ENCODE measurements at places on chromosomes 11 and 22. TPM values are rescaled to one million over a fixed set of nuclear protein-coding genes. Genes with fewer than 3 reads are reported as not detected.

The SMIM35 gene
- total RNA-seq: 0.06 TPM

The PAMR1 gene
- not detected for total RNA-seq

DNA sequence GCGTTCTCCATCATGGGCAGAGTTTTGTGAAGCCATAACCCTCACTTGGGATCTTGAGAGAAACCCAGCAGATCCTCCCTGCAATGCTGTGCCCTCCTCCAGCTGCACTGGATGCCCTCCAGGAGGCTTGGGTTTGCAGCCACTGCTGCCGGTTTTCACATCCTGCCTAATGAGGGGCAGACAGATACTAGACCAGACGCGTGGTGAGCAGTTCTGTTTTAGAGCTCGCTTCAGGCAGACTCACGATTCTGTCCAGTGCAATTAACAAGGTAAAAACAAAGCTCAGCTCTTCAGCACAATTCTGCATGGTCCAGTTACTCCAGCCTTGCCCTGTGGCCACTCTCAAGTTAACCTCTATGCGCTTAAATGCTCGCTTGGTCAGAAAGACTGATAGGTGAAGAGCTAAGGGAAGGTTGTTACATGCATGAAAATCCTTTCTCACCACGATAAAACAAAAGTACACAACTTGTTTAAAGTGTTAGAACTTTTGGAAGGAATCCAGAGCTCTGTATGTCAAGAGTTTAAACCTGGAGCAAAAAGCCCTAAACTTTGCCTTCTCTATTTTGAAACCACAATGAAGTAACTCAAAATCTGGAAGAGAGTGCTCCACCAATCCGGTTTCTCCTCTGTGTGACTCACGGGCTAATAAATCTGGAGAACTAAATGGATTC is 292.3 kb upstream of the FAT3 start:
- DNase-seq: no peak
- no peaks in the 10 kb centered on the region for H3K36me3 ChIP-seq
- H3K4me1 ChIP-seq: no peaks in the 10 kb centered on the region
- H3K27me3 ChIP-seq: no peaks in the 10 kb centered on the region

- no peak overlapping the region for H3K4me3 ChIP-seq
- H3K27ac ChIP-seq: no peak overlapping the region
- no peak for DNase-seq
- H3K4me1 ChIP-seq: no peaks in the 10 kb centered on the region
- no peaks in the 10 kb centered on the region for H3K27me3 ChIP-seq
Measured at GRCh38 chr11:95915051-95915450, 8.9 kb downstream of the MTMR2 start.

GRCh38 chr22:42069801-42070516 is 653 bp downstream of the NAGA start:
- peaks cover 49% of the 10 kb centered on the region for H3K4me1 ChIP-seq
- H3K4me3 ChIP-seq: peak overlapping the region; percentile 84
- no peaks in the 10 kb centered on the region for H3K27me3 ChIP-seq
- peak overlapping the region; percentile 76 for H3K27ac ChIP-seq

DNA sequence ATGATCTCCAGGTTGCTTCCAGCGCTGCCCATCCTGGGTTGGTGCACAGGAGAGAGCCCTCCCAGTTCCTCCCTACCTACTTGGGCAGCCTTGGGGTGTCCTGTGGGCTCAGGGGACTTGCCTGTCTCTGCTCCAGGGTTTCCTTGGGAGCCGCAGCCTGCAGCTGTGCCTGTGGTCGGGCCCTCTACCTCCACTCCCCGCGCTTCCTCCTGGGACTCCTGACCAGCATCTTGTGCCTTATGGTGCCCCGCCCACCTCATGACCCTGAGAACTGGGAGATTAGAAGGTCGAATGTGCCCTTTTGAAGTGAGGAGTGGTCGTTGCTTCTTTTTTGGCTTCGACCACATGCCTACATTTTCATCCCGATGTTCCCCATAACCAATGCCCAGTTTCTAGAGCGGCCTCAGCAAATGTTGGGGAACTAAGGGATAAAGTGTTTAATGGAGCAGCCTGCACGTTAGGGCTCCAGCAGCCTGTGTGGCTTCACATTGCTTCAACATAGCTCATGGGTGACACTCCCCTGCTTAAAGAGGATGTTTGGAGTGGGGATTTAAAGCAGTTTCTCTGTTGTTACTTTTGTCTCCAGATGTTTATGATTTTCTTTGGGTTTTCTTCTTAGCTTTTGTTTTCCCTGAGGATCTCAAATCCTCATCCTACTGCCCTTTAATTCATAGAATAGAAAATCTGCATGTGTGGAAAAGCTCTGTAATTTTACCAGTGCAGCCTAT is 248.8 kb downstream of the TBC1D22A start:
- H3K27me3 ChIP-seq: no peaks in the 10 kb centered on the region
- H3K4me3 ChIP-seq: no peak overlapping the region
- no peak overlapping the region for H3K27ac ChIP-seq
- no peaks in the 10 kb centered on the region for H3K4me1 ChIP-seq
- H3K36me3 ChIP-seq: peaks cover 16% of the 10 kb centered on the region

The RAB39A gene
- total RNA-seq: not detected

DNA sequence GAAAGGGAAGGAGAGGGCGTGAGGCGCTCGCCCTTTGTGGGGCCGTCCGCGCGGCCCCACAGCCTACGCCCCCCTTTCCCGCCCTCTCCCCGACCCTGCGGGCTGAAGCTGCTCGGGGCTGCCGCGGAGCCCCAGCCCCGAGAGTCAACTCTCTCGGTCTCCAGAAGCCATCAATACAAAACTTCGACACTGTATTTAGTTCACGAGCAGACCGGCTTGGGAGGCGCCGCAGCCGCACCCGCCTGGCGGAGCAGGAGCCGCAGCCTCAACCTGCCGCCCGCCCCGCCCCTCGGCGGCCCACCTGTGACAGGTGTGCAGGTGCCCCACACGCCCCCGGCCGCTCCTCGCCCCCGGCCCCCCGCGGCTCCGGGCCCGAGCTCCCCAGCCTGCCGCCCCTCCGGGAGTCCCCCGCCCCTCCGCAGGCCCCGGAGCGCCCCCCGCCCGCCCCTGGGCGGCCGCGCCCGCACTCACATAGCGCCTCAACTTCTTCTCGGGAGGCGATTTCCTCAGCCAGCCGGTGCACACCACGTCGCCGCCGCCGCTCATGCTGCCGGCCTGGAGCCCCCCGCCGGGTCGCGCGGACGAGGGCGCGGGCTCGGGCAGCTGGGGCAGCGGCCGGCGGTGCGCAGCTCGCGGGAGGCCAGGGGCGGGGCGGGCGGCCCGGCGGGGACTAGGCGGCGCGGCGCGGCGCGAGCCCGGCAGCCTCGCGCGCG is at the start of gene GAB2:
Gene GAB2, minus strand, starts transcription at position 646 of the 713 bp plus-strand sequence. Its CDS starts 100 bp downstream, at position 546.
- H3K4me3 ChIP-seq: peak within 1 kb of the TSS; percentile 66
- H3K4me1 ChIP-seq: peaks cover 33% of the 10 kb centered on the region
- no peak within 1 kb of the TSS for H3K27ac ChIP-seq
- DNase-seq: peak; percentile 48

GRCh38 chr22:44444341-44445306 is 53.4 kb downstream of the RTL6 start:
- H3K4me1 ChIP-seq: no peaks in the 10 kb centered on the region
- H3K27me3 ChIP-seq: no peaks in the 10 kb centered on the region
- H3K27ac ChIP-seq: no peak overlapping the region

DNA sequence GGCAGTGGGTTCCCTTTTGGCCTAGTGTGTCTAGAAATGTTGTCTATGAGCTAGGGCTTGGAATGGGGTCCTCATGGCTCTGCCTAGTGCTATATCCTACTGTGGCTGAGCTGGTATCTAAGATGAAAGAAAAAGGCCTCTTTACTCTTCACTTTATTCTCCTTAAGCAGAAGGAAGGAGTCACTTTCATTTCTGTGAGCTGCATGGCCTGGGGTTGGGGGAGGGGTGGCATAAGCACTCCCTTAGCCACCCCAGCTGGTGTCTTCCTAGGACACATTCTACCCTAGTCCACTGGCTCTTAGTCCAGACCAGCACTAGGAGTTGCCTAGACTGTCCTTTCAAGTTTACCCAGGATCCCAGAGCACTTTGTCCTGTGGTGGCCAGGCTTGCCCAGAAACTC is 1148.9 kb upstream of the CNTN5 start:
- H3K4me3 ChIP-seq: no peak overlapping the region
- no peaks in the 10 kb centered on the region for H3K27me3 ChIP-seq
- no peaks in the 10 kb centered on the region for H3K36me3 ChIP-seq
- H3K4me1 ChIP-seq: no peaks in the 10 kb centered on the region

The APBB1 gene
- total RNA-seq: 182 TPM

The TRPC6 gene
- total RNA-seq: not detected

The MRGPRE gene
- not detected for total RNA-seq

The NPTXR gene
- total RNA-seq: 4.2 TPM

The ADAMTS15 gene
- 0.08 TPM for total RNA-seq

The SLC22A6 gene
- not detected for total RNA-seq

DNA sequence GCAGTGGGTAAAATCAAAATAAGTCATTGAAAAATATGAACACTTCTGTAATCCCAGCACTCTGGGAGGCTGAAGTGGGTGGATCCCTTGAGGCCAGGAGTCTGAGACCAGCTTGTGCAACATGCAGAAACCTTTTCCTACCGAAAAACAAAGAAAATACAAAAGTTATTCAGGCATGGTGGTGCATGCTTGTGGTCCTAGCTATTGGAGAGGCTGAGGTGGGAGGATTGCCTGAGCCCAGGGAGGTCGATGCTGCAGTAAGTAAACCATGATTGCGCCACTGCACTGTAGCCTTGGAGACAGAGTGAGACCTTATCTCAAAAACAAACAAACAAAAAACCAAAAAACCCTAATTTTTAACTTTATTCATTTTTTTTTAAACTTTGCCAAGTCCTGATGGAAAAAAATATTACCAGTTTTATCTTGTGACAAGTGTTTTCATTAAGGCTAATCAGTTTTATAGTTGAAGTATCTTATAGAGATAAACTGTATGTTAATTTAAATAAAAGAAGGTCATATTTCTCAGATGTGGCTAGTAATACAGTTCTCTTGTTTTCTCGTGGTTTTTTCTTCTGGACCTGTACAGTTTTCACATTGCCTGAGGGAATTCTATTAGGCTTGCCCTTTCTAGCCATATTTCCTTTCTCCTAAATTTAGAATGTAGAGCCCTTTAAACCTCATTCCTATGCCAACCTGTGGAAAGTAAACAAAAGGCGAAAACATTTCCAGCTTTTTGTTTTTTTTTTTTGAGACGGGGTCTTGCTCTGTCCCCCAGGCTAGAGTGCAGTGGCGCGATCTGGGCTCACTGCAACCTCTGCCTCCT is 9.4 kb downstream of the HIPK3 start:
- H3K27ac ChIP-seq: no peak overlapping the region
- H3K27me3 ChIP-seq: no peaks in the 10 kb centered on the region
- H3K4me3 ChIP-seq: no peak overlapping the region
- no peak for DNase-seq

DNA sequence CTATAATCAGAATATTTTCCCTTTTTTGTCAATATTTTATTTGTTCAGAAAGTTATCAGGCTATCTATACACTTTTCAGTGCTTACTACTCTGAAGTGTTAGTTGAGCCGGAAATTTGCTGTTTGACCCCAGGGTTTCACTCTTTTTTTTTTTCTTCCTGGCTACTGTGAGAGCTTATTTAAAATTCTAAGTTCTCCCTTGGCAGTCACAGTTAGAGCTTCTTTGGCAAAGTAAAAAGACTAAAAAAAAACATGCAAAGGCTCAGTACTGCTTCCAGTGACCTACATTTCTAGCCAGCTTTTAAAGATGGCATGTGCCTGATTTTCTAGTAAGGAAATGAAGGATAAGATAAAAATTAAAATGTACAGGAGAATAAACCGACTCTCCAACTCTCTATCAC is 48.4 kb downstream of the ELP4 start:
- H3K4me1 ChIP-seq: no peaks in the 10 kb centered on the region
- H3K36me3 ChIP-seq: no peaks in the 10 kb centered on the region
- no peaks in the 10 kb centered on the region for H3K27me3 ChIP-seq
- H3K27ac ChIP-seq: no peak overlapping the region
- no peak for DNase-seq

The GRAP2 gene
- 75.6 TPM for total RNA-seq

The C22orf42 gene
- not detected for total RNA-seq

DNA sequence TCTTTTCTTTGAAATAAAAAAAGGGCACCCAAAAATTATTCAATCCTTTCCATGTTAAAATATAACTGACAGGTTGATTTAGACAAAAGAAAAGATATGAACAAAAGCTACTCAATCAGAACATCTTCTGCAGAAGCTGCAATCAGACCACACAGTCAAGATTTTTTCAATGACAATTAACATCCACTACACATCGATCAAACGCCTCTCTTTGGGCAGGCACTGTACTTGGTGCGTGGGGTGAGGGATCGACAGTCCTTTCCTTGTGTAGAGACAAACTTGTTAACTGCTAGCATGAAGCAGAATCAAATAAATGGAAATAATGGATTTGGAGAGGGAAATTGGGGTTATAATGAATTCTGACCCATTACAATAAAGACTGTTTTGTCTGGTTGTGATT is 71.2 kb upstream of the SESN3 start:
- no peak for DNase-seq
- no peak overlapping the region for H3K4me3 ChIP-seq
- H3K4me1 ChIP-seq: peaks cover 16% of the 10 kb centered on the region
- no peak overlapping the region for H3K27ac ChIP-seq
- H3K36me3 ChIP-seq: no peaks in the 10 kb centered on the region

The WT1 gene
- not detected for total RNA-seq

GRCh38 chr11:129825380-129825779 is 9.7 kb downstream of the TMEM45B start:
- H3K27me3 ChIP-seq: no peaks in the 10 kb centered on the region
- DNase-seq: no peak
- peaks cover 6% of the 10 kb centered on the region for H3K4me1 ChIP-seq
- H3K27ac ChIP-seq: no peak overlapping the region
- H3K4me3 ChIP-seq: no peak overlapping the region
- H3K36me3 ChIP-seq: no peaks in the 10 kb centered on the region

GRCh38 chr22:45786726-45787125 is 115.1 kb downstream of the ATXN10 start:
- no peaks in the 10 kb centered on the region for H3K36me3 ChIP-seq
- H3K4me1 ChIP-seq: no peaks in the 10 kb centered on the region
- H3K27me3 ChIP-seq: no peaks in the 10 kb centered on the region
- no peak for DNase-seq
- no peak overlapping the region for H3K4me3 ChIP-seq
- H3K27ac ChIP-seq: no peak overlapping the region

DNA sequence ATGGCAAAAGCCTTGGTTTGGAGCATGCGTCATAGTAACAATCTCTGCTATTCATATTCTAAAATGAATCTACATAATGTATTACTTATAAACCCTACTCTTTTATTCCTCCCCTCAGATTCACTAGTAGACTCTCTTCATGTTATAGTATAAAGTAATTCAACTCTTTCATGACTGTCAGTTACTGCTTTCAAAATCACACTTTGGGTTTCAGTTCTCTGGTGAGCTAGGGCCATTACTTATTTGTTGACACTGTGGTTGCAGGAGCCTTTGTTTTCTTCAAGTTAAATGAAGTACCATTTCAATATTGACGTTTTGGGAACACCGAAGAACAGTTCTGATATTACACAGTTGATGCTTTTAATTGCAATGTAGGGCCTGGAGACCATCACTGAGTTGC is 378.4 kb downstream of the DDX10 start:
- H3K4me3 ChIP-seq: no peak overlapping the region
- H3K27me3 ChIP-seq: no peaks in the 10 kb centered on the region
- H3K27ac ChIP-seq: no peak overlapping the region
- no peaks in the 10 kb centered on the region for H3K4me1 ChIP-seq
- no peaks in the 10 kb centered on the region for H3K36me3 ChIP-seq
- no peak for DNase-seq
